NK-92 treated with Interleukin-12 subunit alpha and Interleukin-12 subunit beta, amount 100 ng/mL, for 24 hours (cell line): ENCODE measurements at places on chromosomes 13 and 19.
A peak's percentile ranks its signal among the peaks of the same experiment; 100 is the strongest.

DNA sequence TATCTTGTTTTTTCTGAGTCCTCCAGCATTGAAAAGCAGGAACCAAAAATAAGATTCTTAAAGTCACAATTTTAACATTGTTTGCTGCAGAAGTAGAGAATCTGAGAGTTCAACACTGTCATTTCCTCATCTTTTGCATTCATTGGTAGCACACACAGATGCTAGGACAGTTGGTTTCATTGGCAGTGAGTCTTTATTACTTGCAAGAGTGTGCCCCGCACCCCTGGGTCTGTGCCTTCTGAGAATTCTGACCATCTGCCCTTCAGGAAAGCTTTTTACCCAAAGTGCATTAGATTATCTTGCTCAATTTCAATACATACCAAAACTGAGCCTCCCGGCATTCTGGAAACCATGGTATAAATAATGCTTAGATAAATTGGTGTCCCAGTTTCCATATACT, 247.7 kb upstream of the SLITRK1 start:
- DNase-seq, result no peak

DNA sequence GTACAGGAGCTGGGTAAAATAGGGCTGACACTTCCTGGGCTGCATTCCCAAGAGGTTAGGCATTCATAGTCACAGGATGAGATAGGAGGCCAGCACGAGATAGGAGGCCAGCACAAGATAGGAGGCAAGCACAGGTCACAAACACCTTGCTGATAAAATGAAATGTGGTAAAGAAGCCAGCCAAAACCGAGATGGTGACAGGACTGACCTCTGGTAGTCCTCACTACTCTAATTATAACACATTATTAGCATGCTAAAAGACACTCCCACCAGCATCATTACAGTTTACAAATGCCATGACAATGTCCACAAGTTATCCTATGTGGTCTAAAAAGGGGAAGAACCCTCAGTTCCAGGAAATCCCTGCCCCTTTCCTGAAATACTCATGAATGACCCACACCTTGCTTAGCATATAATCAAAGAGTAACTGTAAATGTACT, 20.9 kb upstream of the IGSF23 start:
- no peak for DNase-seq

DNA sequence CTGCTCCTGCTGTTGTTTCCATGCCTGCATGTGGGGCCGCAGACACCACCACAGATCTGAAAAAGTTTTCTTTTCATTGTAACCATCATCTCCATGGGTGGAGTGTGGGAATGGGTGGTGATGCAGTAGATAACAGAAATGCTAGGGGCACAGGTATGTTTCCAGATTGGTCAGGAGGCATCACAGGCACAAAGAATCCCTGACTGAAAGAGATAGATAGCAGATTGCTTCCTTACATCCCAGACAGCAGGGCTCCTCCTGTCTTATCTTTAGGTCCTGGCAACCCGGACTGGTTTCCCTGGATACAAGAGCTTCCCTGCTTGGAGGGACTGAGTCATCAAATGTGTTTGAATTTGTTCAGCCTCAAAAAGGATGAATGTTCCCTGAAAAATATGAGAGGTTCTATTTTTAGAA, 1937.6 kb downstream of the PCDH9 start:
- no peak for DNase-seq

DNA sequence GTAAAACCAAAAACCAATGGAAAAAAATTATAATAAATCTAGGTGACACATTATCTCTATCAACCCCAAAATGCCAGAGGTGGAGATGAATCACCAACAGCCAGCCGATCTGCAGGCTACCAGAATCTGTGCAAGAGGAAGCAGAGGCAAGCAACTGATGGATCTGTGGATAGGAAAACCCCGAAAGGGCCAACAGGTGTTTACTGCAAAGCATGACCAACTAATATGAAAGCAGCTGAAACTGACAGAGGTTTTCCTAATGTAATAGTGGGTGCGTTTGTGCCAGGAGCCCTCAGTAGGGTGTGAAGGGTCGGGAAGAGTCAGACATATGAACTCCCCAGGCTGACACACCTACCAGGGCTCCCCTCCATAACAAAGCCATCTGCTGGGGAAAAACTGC, 554.6 kb downstream of the RFC3 start:
- no peak for DNase-seq

DNA sequence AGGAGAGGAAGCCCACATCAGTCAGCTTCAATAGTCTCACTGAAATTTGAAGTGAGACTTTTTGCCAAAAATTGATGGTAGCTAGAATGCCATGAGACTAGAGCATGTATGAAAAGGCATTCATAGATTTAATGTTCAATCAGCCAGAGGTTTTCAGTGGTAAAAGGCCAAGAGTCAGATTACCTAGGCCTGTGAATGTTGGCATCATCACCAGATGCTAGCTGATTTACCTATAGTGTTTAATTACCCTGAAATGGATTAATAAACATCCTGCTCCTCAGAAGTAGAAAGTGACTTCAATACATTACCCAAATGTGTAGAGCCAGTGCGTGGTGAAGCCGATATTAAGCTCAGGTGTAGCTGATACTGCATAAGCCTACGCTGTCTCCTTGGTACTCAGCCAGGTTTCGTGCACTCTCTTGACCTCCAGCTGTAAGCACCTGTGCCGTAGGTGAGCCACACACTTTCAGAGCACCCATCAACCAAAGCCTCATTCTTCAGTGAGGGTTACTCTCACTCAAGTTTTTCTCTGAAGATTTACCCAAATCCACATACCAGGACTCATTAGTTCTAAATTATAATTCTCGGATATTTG, 1140.3 kb upstream of the SLC10A2 start:
- no peak for DNase-seq

- no peak for DNase-seq
Observed at GRCh38 chr13:50664951-50665350, 178.5 kb downstream of the DLEU7 start.

DNA sequence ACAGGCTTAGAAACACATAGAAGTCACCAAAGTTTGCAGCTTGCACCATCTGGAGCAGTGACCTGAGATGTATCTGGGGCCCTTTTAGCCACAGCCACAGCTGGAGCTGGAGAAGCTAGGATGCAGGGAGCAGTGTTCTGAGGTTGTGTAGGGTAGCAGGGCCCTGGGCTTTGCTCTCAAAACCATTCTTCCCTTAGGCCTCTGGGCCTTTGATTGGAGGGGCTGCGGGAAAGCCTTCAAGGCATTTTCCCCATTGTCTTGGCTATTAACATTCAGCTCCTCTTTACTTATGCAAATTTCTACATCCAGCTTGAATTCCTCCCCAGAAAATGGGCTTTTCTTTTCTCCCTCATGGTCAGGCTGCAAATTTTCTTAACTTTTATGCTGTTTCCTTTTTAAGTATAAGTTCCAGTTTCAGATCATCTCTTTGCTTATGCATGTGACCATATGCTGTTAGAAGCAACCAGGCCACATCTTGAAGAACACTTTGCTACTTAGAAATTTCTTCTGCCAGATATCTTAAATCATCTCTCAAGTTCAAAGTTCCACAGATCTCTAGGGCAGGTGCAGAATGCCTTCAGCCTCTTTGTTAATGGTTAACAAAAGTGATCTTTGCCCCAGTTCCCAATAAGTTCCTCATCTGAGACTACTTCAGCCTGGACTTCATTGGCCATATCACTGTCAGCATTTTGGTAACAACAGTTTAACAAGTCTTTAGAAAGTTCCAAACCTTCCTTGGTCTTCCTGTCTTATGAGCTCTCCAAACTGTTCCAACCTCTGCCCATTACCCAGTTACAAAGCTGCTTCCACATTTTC, 48.5 kb downstream of the NBEA start:
- no peak for DNase-seq

DNA sequence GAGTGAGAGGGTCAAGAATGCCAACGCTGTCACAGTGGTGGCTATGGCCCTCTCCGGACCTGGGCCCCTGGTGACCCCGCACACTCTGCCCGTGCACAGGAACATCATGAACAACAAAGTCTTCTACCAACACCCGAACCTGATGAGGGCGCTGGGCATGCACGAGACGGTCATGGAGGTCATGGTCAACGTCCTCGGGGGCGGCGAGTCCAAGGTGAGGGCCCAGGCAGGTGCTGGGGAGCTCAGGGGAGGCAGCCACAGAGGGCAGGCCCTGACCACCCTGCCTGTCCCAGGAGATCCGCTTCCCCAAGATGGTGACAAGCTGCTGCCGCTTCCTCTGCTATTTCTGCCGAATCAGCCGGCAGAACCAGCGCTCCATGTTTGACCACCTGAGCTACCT, 62.6 kb downstream of the RYR1 start:
- no peak for DNase-seq

- DNase-seq, result no peak
Observed at GRCh38 chr19:46974181-46974580, 45.5 kb upstream of the NPAS1 start.

- no peak for DNase-seq
Observed at GRCh38 chr13:98399756-98400155, 177.2 kb downstream of the STK24 start.

DNA sequence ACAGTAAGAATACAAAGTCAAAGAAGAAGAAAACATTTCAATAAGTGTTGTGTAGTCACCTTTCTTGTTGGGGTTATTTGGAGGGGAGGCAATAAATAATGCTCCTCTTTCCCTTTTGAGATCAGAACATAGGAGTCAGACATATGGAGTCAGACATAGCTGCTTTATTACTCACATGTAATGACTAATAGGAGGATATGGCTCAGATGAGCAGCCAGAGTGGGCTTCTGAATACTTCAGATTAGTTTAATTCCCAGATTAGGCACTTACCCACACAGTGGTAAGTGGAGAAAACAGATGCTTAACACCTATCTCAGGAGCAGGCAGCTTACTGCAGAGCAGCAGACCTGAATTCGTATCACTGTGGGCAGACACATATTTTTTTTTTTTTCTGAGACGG, 31.7 kb upstream of the C1QTNF9B start:
- DNase-seq, result no peak

- DNase-seq, result no peak
Observed at GRCh38 chr13:20326276-20326675, 94.2 kb upstream of the GJB6 start.

- DNase-seq, result peak; percentile 23
Observed at GRCh38 chr19:3210347-3211017, 14.0 kb upstream of the CELF5 start.

DNA sequence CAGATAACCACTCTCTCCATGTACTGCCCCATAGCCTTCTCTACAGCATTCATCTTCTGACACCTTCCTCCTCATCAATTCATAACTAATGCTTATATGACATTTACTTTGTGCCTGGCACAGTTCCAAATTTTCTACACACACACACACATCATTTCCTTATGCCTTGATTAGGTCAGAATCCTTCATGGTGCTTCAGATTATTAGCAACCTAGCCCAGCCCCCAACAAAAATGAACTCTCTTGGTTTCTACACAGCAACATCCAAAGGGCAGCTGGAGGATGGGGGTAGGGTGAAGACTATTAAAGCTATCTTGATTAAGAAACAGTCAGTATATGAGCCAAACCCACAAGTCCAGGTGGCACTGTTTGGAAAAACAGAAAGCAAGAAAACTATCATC, 3.7 kb downstream of the RUBCNL start:
- no peak for DNase-seq

DNA sequence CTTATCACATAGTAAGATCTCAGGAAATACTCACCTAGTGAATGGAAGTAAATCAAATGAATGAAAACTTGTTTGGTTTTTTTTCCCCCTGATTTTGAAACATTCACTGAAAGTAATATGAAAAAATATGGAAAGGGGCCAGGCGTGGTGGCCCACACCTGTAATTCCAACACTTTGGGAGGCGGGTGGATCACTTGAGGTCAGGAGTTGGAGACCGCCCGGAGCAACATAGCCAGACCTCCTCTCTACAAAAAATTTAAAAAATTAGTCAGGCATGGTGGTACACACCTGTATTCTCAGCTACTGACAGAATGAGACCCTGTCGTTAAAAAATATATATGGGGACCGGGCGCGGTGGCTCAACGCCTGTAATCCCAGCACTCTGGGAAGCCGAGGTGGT, 149.6 kb downstream of the SIPA1L3 start:
- no peak for DNase-seq

DNA sequence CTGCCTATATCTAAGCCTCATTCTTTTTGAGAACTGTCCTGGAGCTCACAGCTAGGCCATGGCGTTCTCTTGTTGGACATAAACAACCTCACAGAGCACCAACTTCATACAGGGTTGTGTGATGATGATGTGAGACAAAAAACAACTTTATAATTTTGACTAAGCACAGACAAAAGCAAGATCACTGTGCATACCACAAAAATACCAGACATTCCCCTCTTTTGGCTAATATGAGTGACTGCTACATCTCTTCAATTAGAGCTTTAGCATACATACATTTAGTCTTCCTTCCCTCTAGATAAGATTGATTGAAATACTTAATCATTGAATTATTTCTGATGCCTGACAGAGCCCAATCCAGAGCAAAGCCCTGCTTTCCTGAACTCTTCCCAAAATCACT, 8.3 kb downstream of the MAB21L1 start:
- DNase-seq, result no peak

- no peak for DNase-seq
Observed at GRCh38 chr13:38854226-38854625, 136.4 kb downstream of the STOML3 start.

DNA sequence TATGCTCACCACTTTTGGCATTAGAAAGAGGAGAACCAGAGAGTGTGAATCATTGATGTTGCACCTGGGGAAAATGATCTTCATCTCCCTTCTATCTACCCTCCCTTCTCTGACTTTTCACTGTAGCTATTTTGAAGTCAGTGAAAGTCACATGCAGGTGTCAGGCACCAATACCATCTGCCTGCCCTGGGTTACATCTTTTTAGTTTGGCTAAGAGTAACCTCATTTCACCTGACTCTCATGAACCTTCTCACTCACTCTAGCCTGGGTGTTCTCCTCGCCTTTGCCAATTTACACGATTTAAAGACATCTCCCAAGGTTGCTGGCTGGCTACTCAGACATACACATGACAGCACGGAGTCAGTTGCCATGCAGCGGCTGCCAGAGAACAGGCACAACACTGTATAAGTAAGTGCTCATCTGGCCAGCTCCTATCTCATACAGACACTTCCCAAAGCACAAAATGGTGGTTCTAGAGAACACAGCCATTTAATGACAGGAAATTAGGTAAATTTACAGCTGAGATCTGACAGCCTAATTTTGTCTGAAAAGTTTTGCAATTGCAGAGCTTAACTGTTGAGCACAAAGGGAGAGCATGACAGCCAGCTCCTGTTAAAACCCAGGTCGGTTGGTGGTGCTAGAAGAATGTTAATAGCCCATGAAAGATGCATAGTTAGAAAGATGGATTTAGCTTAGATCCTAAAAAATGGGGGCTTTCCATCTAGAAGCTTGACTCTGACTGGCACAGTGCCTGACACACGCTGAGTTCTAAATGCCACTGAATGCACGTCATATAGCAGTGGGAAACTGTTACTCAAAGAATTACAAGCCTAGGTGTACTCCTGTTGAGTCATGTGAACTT, 32.5 kb downstream of the LCP1 start:
- DNase-seq, result no peak

GRCh38 chr13:35252536-35253205, 223.8 kb downstream of the MAB21L1 start:
- no peak for DNase-seq

DNA sequence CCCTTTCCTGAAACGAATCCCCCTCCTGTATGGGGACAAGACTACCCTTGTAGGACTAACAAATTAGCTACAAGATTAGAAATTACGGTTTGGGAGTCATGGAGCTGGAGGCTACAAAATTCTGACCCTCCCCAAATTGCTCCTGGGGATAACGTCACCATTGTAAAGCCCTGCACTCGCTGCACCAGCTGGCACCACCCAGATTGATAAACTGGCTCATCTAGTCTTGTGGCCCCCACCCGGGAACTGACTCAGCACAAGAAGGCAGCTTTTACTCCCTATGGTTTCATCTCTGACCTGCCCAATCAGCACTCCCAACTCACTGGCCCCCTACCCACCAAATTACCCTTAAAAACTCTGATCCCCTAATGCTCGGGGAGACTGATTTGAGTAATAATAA, 150.6 kb upstream of the TSC22D1 start:
- DNase-seq, result no peak
